ENCODE measurements at places on chromosomes 3 and 15.

DNA sequence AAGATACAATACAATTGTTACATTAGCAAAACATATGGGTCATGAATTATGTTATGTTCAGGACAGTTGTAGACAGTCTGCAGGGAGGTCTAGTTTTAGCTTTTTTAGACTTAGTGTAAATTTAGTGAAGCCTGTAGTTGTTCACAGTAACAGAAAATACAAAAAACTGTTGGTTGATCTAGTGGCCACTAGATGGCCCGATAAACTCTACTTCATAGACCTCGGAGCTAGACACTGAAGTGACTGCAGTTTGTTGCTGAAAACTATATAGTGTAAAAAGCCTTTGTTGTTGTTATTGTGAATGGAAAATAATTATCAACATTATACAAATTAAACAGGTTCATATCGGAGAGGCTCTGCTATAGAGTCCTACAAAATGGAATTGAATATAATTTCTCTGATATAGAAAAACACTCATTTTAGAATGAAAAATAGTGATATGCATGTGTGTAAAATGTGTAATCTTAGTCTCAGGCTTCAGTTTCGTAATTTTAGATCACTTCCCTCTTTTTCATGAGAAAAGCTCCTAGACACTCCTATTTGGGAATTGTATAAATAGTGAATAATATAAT is 18.3 kb downstream of the MAGEL2 start:
- no peak for DNase-seq

DNA sequence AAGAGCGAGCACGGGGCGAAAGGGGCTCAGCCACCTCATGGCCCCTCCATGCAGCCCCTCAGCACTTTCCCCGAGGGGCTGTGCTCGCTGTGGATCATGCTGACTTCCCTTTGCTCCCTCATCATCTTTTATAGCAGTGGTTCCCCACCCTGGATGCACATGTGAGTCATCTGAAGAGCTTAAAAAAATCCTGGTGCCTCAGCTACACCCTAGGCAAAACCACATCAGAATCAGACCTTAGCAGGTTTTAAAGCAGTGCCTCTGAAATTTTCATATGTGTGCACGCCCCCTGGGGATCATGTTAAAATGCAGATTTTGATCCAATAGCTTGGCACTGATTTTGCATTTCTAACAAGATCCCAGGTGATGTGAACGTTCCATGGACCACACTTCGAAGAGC is 50.9 kb downstream of the FEM1B start:
- DNase-seq: no peak

DNA sequence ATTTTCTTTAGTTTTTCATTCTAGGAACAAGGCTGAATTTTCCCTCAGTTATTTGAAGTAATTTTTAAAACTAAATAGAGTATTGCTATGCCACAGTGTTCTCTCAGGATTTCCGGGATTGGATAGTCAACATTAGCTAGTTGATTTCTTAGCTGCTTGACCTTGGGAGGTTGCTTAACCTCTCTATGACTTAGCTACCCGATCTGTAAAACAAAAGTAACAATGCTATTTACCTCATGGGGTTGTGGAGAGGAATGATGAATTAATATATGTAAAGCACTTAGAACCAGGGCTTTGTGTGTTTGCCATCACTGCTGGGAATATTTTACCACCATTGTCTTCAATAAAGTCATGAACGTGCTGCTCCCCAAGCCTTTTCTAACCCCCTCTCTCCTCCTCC is 57.5 kb downstream of the SNRK start:
- no peak for DNase-seq

GRCh38 chr3:46578973-46579755 is 13.1 kb upstream of the LRRC2 start:
- no peak for DNase-seq

DNA sequence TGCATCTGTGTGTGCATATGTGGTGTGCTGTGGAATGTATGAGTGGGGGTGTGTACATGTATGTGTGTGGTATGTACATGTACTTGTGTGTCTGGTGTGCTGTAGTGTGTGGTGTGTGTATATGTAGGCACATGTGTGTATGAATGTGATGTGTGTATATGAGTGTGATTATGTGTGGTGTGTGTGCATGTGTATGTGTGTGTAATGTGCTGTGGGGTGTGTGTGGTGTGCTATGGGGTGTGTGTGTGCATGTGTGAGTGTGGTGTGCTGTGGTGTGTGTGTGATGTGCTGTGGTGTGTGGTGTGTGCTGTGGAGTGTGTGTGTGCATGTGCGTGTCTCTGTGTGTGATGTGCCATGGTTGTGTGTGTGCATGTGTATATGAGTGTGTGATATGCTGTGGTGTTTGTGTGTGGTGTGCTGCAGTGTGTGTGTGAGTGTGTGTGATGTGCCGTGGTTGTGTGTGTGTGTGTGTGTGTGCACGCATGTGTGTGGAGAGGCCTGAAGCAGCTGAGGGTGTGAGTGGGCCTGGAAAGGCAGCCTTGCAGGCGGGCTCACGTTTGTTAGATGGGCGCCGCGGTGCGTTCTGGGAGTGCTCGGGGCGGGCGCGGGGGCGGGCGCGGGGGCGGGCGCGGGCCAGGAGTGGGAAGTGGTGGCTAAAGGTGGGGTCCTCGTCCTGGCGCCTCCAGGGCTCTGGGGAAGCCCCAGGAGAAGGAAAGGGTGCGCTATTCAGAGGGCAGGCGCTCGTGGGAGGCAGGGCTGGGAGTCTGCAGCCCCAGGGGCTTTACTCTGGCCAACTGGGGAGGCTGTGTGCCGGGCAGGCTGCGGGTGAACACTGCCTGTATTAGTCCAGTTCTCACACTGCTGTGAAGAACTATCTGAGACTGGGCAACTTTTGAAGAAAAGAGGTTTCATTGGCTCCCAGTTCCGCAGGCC is 116.9 kb downstream of the GABRG3 start:
- no peak for DNase-seq

GRCh38 chr3:132261506-132261905 is 55.7 kb upstream of the ACP3 start:
- DNase-seq: no peak

Measured in pulmonary artery endothelial cell (primary cell).